ENCODE measurements at places on chromosomes 7 and 10.

- DNase-seq, result no peak
These were observed 1.6 kb downstream of the EXOSC1 start for GRCh38 chr10:97444212-97444611.

GRCh38 chr7:142581341-142581740 is 167.9 kb upstream of the PRSS1 start:
- DNase-seq, result no peak

GRCh38 chr10:7435674-7436073 is 24.8 kb upstream of the SFMBT2 start:
- no peak for DNase-seq

DNA sequence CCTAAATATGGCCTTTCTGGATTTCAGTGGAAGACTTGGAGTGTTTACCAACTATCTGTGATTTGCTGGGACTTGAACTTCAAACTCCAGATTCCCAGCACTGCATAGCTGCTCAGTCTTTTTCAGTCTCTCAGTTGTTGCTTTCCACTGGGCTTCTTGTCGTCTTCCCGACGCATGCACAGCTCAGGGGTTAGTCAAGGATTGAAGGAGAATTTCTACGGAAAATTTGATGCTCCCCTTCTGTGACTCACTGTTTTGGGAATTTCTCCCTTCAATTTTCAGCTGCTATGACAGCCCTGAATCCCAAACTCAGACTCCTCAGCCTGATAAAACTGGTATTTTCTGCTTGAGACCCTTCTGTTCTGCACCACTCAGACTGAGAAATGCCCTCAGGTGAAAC is 91.7 kb downstream of the CYP26A1 start:
- no peak for DNase-seq

DNA sequence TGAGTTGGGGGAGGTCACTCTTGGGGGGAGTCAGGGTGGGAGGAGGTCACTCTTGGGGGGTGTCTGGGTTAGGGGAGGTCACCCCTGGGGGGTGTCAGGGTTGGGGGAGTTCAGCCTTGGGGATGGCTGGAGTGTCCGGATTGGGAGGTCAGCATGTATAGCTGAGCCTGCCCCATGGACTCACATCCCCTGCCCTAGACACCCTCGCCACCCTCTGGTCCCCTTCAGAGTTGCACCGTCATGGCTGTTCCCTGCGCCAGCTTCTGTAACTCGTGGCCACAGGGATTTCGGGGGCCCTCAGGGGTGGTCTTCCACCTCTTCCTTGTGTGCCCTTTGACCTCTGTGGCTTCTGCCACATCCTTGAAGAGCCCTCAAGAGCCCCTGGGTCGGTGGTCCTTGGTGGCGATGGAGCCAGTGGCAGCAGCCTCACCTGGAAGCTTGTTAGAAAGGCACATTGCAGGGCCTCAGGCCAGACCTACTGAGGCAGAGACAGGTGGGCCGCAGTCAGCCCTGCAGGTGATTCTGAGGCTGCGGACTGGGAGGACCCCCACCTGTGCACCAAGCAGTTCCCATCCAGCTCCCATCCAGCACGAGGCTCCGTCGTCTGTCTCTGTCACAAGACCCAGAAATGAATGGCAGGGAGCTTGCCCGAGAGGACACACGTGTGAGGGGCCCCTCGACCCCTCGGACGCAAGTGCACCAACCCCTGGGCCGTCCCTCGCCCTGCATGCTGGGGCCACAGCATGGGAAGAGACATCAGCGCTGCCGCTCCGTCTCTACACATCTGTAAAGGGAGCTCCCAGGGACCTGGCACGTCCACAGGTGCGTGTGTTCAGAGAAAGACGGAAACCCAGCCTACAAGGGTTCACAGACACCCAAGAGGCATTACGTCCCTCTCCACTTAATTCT is 44.7 kb upstream of the SUN1 start:
- no peak for DNase-seq

- no peak for DNase-seq
These were observed 44.1 kb downstream of the HTR7 start for GRCh38 chr10:90813594-90814365.

DNA sequence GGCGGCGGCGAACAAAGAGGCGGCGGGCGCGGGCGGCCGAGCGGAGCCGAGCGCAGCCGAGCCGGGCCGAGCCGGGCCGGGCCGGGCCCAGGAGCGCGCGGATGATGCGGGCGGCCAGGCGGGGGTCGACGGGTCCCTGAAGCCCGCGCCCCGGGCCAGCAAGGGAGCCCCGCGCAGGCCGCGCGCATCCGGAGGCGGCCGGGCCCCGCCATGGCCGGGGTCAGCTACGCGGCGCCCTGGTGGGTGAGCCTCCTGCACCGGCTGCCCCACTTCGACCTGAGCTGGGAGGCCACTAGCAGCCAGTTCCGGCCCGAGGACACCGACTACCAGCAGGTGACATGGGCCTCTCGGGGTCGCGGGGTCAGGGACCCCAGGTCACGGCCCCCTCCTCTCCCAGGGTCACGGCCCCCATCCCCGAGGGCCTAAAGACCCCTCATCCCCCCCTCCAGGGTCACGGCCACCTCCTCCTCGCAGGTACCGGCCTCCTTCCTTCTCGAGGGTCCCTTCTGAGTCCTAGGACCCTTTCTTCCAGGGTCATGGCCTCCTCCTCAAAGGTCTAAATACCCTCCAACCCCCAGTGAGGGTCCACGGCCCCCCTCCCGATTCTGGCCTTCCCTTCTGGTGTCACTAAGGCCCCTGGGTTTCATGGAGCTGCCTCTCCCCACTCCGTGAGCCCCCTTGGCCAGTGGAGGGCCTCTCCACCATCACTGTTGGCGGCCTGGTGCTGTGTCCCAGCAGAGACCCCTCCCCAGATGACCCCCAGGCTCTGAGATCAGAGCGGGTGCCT is at the start of gene TTYH3:
Gene TTYH3, plus strand, starts transcription at position 41 of the 787 bp plus-strand sequence. Its CDS starts 170 bp downstream, at position 211.
- no peak for DNase-seq

- no peak for DNase-seq
These were observed 23.2 kb downstream of the ELN start for GRCh38 chr7:74051193-74051592.

GRCh38 chr10:80453056-80453841 is 861 bp upstream of the TSPAN14 start:
- no peak for DNase-seq

GRCh38 chr10:75042292-75042974 is 69.0 kb upstream of the SAMD8 start:
- DNase-seq, result no peak

GRCh38 chr10:59393349-59393748 is 31.0 kb upstream of the FAM13C start:
- DNase-seq, result no peak

- DNase-seq, result no peak
These were observed 689 bp downstream of the PLCE1 start for GRCh38 chr10:93994438-93994801.
